ENCODE measurements at places on chromosomes 7 and 10.

DNA sequence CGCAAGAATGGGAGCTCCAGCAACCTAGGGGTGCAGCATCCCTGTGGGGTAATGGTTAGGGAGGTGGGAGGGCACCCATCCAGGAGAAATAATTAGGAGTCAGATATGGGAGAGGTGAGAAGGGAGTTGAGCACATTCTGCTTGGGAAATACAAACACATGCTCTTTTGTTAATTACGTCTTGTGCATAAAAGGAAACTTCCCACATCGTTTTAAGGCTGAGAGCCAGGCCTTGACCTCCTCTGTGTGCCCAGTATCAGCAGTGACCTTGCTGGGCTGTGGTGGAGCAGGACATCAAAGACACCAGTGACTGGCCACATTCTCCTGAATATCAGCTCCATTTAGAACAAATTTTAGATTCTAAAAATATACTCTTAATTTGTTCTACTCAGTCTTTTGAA, 22.6 kb downstream of the AKR1C4 start:
- DNase-seq, result no peak

DNA sequence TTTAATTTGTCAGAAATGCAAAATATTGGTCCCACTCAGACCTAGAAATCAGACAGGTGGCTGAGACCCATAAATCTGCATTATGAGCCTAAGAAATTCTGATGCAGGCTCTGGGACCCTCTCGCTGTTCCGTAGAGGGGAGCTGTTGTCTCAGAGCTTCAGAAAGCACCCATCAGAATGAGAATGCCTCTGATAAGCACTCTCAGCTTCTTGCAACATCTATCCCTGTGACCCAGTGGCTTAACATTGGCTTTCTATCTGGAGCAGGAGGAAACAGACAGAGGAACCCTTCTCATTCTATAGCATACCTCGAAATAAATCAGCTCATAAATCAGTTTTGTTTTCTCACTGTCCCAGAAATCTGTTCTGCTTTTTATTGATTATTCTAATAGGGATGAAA, 184.6 kb upstream of the SP4 start:
- DNase-seq, result no peak

- DNase-seq, result peak; percentile 45
These were observed 9.3 kb downstream of the OSBPL3 start for GRCh38 chr7:24970676-24971075.

GRCh38 chr10:53918755-53919154, 882.3 kb downstream of the PCDH15 start:
- no peak for DNase-seq

DNA sequence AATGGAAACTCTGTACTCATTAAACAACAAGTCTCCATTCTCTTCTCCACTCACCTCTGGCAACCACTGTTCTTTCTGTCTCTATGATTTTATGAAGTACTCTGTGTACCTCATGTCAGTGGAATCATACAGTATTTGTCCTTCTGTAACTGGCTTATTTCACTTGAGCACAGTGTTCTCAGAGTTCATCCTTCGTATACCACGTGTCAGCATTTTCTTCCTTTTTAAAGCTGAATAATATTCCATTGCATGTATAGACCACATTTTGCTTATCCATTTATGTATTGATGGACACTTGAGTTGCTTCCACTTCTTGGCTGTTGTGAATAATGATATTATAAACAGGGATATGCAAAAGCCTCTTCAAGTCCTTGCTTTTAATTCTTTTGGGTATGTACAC, 333.0 kb upstream of the ZNF32 start:
- DNase-seq, result no peak

DNA sequence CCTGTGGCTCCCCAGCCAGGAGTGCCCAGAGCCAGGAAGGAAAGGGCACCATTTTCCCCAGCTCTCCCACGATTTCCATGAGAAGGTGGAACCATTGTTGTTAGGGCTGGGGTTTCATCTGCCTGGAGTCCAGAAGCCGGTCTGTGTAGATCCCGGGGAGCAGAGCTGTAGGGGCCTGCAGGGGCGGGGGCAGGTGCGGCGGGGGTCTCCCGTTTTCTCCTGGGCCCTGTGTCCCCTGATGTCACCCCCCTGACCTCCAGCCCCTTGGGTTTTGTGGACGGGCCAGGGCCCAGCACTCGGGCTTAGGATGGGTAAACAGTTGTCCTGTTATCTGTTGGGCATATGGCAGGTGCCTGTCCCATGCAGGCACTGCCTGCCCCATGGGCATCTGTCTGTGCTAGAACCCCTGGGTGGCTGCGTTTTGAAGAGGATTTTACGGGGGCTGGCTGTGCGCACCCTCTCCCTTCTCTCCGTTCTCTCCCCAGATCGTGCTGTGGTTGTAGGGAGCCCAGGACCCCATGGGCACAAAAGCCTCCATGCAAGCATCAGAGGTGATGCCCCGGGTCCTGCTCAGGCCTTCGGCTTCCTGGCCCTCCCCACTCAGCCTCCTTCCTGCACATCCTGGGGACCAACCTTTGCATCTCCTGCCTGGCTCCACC, 158.8 kb downstream of the WDR37 start:
- DNase-seq, result no peak

DNA sequence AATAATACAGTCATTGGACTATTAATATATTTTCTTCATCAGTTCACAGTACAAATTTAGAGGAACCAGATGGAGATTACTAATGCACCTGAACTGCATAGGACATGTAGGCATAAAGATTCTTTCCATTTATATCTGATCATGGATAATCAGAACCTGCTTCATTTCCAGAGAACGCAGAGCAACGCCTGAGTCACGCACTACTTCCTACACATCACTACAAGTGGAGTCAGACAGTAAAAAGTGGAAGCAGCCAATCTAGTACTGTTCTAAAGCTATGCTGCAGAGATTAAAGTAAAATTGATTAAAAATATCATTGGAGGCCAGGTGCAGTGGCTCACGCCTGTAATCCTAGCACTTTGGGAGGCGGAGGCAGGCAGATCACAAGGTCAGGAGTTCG, 43.3 kb downstream of the BRI3 start:
- DNase-seq, result no peak

DNA sequence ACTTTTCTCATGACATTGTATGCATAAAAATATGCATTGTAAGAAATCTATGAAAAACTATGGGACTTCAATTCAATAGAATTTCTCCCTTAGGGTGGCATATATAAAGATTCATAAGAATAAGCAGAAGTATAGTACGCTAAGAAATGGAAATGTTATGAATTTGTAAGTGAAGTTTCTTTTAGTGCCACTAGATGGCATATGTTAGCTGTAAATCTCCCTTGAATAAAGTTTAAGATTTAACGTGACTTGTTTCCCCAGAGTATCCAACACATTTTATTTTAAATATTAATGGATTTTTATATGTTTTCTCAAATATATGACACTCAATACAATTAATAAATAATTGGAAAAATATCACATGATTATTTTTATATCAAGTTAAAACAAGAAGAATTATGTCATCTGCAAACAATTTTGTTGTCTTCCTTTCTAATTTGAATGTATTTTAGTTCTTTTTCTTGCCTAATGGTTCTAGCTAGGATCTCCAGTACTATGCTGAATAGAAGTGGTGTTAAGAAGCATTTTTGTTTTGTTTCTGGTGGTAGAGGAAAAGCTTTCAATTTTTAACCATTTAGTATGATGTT, 287.2 kb downstream of the HGF start:
- peak; percentile 49 for DNase-seq

DNA sequence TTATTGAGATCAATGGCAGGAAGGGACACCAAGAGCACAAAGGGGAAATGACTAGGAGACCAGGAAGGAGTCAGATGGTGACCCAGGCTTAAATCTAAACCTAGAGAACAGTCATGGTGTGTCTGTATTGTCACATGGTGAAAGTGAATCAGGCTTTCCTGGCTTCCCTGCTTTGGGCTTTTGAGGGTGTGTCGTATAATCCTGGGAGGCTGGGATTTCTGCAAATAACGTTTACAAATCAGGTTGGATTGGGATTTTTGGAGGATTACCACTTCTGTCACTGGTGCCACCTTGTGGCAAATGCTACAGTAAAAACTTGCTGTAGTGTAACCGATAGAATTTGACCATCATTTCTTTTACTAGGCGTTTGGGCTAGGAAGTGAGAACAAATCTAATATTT, 502.6 kb downstream of the NRG3 start:
- DNase-seq, result no peak

- peak; percentile 92 for DNase-seq
These were observed at the start of gene HSPA12A for GRCh38 chr10:116742367-116743265. HSPA12A (minus strand) TSS chr10:116742566; CDS start chr10:116742469, 97 bp downstream.

- DNase-seq, result no peak
These were observed 18.7 kb upstream of the CYCS start for GRCh38 chr7:25143763-25144162.

DNA sequence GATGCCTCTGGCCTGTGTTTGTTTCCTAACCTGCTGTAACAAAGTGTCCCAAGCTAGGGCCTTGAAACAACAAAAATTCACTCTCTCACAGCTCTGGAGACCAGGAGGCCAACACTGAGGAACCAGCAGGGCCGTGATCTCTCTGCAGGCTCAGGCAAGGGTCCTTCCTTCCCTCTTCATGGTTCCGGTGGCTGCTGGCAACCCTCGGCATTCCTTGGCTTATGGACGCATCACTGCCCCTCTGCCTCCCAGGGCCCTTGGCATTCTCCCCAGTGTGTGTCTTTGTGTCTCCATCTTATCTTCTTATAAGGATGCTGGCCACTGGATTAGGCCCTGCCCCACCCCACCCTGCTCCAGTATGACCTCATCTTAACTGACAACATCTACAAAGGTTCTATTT, 17.0 kb downstream of the CNPY1 start:
- no peak for DNase-seq

GRCh38 chr7:80302078-80302477, 167.4 kb downstream of the GNAI1 start:
- DNase-seq, result no peak

- DNase-seq, result peak; percentile 88
These were observed 35.1 kb upstream of the PCGF5 start for GRCh38 chr10:91185239-91185875.

DNA sequence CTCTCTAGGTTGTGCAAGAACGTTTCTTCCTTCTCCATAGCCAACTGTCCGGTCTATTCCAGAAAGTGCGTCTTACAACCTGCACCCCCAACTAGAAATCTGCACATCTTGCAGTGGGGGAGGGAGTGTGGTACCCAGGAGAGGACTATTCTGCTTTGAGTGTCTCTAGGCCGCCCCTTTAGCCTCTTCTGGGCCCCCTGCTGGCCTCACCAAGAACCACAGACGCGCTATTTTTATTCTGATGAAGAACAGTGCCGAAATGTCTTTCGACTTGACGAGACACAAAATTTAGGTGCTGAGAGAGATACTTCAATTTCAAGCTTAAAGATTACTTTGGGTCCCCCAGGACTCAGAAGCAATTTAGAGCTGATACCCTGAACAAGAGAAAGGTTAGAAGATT, 1.0 kb downstream of the CNPY1 start:
- no peak for DNase-seq

DNA sequence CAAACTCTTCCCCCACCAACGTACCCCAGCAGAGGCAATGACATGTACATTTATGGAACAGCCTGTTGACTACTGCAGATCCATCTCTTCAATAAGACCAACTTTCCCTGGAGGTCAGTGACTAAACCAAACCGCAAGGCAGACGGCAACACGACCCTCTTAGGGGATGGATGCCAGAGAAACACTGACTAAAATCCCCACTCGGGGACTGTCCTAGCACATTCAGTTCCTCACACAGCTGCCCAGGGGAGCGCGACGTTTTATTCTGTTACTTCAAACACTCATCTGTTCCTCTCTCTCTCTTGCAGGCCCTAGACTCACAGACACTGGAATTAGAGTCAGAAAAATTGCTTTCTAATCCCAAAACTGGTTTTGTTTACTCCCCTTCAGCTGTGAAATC, 146.5 kb upstream of the PRSS1 start:
- no peak for DNase-seq

DNA sequence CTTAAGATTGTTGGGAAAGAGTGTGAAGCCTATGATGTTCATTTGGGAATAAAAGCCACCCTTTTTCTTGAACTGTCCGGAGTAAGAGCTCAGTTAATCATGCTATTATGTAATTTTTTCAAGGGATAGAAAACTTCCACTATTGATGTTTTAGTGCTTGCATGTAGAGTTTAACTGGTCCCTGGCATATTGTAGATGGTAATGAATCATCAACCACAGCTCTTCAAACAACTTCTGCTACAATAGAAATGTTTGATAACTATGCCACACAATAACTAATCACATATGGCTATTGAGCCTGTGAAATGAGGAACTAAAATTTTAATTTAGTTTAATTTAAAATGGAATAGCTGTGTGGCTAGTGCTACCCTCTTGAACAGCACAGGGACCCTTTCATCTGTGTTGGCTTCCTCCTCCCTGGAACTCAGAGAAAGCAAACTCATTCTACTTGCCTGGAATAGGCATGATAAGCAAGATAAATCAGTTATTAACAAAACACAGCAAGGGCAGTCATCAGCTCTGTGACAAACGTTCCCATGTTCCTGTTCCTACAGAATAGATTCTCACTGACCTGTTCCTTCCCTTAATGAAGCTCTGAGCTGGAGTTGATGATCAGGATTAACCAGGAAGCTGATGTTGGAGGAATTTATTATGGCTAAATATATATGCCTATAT, 4.9 kb upstream of the SRI start:
- DNase-seq, result peak; percentile 34

DNA sequence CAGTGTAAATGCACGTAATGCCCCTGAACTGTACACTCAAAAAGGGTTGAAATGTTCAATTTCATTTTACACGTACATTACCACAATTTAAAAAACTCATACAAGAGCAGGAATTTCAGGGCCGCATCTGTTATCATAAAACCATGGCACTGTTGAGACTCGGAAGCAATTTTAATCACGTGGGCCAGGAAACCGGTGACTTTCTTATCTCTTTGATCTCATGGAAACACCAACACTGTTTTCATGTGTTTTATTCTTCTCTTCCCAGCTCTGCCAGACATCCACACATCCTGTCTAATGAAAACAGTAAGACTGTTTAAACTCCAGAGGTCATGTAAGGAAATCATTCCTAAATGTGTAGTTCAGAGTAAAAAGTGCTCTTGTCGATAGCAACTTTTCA, 35.9 kb downstream of the PTPRE start:
- DNase-seq, result no peak

DNA sequence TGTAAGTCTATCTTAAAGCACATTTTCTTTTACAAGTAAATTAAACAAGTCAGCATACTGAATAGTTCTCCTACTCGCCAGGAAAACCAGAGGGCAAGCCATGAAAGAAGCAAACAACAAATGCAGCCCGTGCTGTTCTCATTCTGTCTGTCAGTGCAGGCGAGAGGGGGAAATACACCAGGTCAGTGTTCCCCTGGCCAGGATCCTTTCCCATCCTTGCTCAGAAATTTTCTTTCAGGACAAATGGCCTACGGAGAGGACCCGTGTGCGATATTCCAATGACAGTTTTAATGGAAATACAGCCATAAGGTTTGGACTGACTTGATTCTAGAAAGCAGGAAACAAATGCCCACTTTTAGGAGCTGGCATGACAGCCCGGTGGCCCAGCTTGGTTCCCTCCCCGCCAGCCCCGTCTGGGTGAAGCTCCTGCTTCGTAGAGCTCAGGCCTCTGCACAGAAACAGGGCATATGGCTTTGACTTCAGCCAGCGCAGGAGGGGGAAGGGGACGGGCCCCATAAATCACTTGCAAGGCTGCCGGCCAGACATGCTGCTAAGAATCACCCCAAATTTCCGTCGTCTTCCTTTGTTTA, 67.8 kb downstream of the FRMD4A start:
- DNase-seq, result no peak

GRCh38 chr10:32951111-32951510, 6.9 kb downstream of the ITGB1 start:
- no peak for DNase-seq

Data from EH (cell line).